ENCODE measurements at places on chromosomes 5 and 9.

GRCh38 chr5:60346393-60346792 is 353.6 kb downstream of the DEPDC1B start:
- no peak for DNase-seq

- DNase-seq: peak; percentile 92
Measured at GRCh38 chr9:37913480-37914153, 9.7 kb upstream of the SLC25A51 start.

DNA sequence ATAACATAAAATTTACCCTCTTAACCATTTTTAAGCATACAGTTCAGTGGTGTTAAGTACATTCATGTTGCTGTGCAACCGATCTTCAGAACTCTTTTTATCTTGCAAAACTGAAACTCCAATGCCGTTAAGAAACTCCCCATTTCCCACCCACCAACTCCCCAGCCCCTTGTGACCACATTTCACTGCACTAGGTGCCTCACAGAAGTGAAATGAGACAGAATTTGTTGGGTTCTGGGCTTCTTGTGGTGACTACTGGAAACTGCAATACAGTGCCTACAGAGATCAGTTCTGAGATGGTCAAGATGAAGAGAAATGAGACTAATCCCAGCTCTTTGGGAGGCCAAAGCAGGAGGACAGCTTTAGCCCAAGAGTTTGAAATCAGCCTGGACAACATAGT is 202.1 kb upstream of the SLC30A5 start:
- DNase-seq: no peak

- DNase-seq: no peak
Measured at GRCh38 chr9:129490583-129491486, 130.1 kb downstream of the C9orf50 start.

DNA sequence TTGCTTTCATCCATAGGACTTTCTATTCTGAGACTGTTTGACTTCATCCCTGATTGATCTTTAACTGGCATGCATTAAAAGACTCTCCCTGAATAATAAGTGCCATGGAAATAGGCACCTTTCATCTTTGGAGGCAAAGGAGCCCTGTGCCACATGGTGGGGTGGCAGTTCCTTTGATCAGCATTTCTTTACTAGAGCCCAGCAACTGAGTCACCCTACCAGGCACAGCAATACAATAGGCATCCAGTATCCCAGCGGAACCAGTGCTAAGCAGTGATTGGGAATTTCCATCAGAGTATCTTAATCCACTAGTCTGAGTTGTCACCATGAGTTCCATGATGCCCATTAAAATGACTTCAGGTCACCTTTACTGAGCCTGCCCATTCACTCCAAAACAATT is 476.1 kb upstream of the MPDZ start:
- DNase-seq: no peak

- no peak for DNase-seq
Measured at GRCh38 chr5:66442951-66443445, 153.2 kb upstream of the MAST4 start.

- DNase-seq: no peak
Measured at GRCh38 chr9:129220771-129221170, 42.7 kb upstream of the IER5L start.

- peak; percentile 61 for DNase-seq
Measured at GRCh38 chr5:172902497-172903472, 56.4 kb upstream of the RPL26L1 start.

DNA sequence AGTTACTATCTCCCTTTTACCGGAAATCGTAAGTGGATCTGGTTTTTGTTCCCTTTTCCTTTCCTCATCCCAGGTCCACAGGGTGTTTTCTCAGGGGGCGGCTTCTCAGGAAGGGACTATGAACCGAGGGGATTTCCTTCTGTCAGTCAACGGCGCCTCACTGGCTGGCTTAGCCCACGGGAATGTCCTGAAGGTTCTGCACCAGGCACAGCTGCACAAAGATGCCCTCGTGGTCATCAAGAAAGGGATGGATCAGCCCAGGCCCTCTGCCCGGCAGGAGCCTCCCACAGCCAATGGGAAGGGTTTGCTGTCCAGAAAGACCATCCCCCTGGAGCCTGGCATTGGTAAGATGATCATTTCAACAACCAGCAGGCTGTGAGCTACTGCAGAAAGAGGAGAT is 75.8 kb downstream of the GOLPH3 start:
- no peak for DNase-seq

DNA sequence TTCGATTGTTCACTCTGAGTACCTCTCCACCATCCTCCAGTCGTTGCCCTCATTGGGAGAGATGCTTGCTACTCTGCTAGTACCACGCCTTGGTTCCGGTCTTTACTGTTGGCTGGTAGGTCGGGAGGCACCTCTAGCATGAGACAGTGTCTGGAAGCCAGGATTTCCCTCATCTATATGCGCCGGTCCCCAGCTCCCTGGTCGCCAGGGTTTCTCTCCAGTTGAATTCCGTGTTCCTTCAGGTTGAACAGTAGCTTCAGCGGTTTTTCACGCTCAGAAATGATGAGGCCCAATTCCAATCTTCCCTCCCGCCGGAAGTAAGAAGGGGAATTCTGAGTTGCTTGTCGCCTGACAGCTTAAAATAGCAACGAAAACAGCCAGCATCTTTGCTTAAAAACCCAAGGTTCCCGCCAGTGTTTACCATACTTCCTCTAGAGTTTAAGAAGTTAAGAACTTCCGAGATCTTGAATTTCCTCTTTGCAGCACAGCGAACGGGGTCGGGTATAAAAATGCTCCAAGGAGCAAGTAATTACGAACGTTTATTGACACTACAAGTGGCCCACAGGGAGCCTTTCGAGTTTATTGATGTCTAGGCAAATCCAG is 1.3 kb upstream of the ST8SIA4 start:
- DNase-seq: no peak

DNA sequence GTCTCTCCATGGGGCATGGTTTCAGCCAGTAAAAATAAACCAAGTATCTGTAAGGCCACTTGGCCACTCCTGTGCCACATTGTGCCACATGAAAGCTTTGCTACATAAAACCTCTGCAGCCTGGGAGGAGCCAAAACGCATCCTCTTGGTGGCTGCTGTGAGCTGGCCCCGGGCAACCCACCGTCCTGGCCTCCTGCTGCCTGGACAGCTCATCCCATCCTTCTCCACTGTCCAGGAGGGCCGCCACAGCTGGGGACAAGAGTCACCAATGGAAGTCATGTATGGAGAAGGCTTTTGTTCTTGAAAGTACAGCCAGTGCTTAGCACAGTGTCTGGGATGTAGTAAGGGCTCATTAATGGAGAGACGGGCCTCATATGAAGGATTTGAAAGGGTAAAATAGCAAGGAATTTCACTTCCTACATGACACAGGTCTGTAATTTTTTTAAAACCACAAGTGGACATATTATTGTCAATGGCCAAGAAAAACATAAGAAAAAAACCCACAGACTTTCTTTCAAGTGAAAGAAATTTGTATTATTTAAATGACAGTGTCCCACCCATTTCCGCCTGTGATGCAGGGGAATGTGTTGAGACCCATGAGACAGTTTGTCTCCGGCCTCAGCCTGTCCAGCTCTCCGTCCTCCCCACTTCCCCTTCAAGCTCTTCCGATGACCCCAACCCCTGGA is 6.6 kb downstream of the PTGES start:
- no peak for DNase-seq

DNA sequence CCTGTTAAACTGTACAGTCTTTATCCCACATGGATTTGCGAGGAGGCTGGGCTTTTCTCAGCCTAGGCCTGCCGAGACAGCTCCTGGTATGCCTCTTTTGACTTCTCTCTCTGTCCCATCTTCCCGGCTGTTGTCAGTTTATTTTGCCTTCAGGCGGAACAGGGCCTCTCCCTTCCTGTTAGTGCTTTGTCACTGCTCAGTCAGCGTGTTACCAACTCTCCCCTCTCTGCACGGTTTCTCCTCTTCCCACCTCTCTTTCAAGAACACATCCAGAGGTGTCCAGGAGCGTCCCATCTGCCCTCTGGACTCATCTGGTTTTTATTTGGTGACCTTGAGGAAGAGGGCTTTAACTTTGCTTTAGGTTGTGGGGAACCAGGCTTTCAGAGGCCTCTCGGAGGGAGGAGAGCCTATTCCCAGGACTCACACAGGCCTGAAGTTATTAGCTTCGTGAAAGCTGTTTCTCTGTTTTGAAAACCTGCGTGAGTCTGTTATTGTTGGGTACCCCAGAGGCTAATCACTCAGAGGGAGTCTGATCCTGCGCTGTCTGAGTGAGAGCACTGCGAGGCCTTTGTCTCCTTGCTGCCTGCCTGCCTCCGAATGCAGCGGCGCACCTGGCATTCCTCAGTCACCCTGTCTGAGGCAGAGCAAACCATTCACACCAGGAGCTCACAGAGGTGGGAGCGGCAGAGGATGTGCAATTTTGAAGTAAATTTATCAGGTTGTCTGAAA is 234.4 kb upstream of the MPDZ start:
- DNase-seq: no peak
